Naive thymus-derived CD4-positive, alpha-beta T cell (primary cell): ENCODE measurements at places on chromosomes 5 and 9.

- no peak for DNase-seq
Measured at GRCh38 chr9:129287619-129288305, 109.7 kb upstream of the IER5L start.

DNA sequence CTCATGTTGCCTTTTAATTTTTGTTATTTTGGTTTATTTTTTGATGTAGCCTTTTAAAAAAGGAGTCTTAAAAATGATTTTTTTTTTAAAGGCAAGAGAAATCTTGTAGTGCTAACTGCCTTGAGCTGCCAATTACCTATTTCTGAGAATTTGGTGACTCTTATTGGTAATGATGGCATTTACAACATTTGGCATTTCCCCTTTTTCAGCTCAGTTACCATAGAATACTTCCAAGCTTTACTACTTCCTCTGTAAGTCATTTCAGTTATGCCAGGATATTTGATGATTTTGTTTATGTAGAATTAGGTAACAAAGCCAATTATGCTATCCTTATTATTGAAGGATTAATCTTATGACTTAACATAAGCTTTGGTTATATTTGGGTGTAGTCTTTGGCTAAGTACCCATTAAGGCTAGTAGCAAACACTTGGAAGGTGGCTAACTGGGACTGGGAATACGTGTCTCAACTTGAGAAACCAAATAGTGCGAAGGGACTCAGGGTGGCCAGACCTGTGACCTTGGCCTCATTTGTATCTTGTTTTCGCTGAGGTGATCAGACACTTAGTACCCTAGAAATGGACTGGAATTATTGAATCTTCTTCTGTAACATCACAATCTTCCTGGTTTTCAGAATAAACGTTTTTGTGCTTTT, 27.7 kb downstream of the CDC37L1 start:
- no peak for DNase-seq

DNA sequence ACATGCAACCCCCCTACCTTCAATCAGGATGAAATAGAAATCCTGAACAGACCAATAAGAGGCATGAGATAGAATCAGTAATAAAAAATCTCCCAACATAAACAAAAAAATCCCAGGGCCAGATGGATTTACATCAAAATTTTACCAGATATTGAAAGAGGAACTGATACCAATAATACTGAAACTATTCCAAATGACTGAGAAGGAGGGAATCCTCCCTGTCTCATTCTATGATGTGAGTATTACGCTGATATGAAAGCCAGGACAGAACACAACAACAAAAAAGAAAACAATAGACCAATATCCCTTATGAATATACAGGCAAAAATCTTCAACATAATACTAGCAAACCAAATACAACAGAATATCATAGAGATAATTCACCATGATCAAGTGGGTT, 109.0 kb upstream of the SMC2 start:
- no peak for DNase-seq

- DNase-seq, result no peak
Measured at GRCh38 chr5:10564838-10565784, 1.2 kb downstream of the ANKRD33B start.

DNA sequence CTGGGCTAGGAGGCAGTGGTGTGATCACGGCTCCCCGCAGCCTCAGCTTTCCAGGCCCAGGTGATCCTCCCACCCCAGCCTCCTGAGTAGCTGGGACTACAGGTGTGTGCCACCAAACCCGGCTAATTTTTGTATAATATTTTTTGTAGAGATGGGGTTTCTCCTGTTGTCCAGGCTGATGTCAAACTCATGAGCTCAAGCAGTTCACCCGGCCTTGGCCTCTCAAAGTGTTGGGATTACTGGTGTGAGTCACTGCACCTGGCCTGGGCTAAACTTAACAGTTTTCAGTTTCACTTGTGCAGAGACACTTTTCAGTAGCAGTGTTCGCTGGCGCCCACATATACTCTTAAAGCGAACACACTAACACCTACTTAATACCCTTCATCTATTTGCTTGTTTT, 205.6 kb upstream of the ZNF608 start:
- no peak for DNase-seq

DNA sequence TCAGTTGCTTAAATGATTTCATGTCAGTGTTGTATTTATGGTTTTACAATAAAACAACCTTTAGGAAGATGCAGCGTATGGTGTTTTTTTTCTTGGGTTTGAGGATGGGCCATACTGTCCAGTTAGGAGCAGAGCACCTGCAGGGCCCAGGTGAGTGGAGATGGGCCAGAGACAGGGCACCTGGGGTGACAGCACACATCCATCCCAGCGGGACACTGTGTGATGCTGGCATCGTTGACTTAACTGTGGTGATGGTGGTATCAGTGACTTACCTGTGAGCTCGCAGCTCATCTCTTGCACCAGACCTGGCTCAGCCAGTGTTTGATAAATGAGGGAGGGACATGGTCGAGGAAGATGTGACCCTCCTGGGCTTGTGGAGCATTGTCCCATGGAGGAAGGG, 21.6 kb downstream of the AMBP start:
- DNase-seq, result no peak
